ENCODE measurements at places on chromosomes 2 and 18. TPM values are rescaled to one million over a fixed set of nuclear protein-coding genes. Genes with fewer than 3 reads are reported as not detected.

Gene PCARE
- total RNA-seq, result not detected

Gene LRATD1
- 94.8 TPM for total RNA-seq

Gene TDRD15
- total RNA-seq, result not detected

Gene COLEC11
- total RNA-seq, result 5.8 TPM

Gene CDH20
- 0.83 TPM for total RNA-seq

Gene IL1B
- 9.1 TPM for total RNA-seq

Gene CETN1
- not detected for total RNA-seq

Gene SCYGR4
- not detected for total RNA-seq

Gene UGT1A8
- 2.5 TPM for total RNA-seq

Gene POTEF
- total RNA-seq, result not detected

Gene MC4R
- total RNA-seq, result not detected

Gene REG1A
- 609 TPM for total RNA-seq

Gene DUSP19
- total RNA-seq, result 1.9 TPM

Gene INSIG2
- total RNA-seq, result 11.4 TPM

Gene WIPF1
- 14.0 TPM for total RNA-seq

Gene ARL6IP6
- 16.6 TPM for total RNA-seq

Gene BOLL
- total RNA-seq, result not detected

Gene MGAT4A
- total RNA-seq, result 128 TPM

Gene PLEK
- total RNA-seq, result 46.2 TPM

Gene IL1RN
- not detected for total RNA-seq

Gene NBEAL1
- total RNA-seq, result 43.7 TPM

Gene BCL11A
- total RNA-seq, result 79.0 TPM

Gene TRIB2
- 58.6 TPM for total RNA-seq

Gene KCNK3
- 1.1 TPM for total RNA-seq

Gene CREB1
- 97.4 TPM for total RNA-seq

Gene IL1F10
- total RNA-seq, result not detected

Gene FBXO48
- 2.6 TPM for total RNA-seq

Gene CROCC2
- total RNA-seq, result not detected

Gene RAPH1
- 103 TPM for total RNA-seq

Gene ROCK2
- total RNA-seq, result 75.5 TPM

Gene ICOS
- total RNA-seq, result not detected

Gene SH3RF3
- 1.9 TPM for total RNA-seq

Gene IL18R1
- 20.6 TPM for total RNA-seq

Gene ALK
- total RNA-seq, result 1.3 TPM

Gene PAX8
- total RNA-seq, result 10.5 TPM

Gene DNAJC5G
- total RNA-seq, result not detected

Gene MZT2B
- total RNA-seq, result 47.0 TPM

Gene PDE11A
- total RNA-seq, result 1.7 TPM

Gene NOSTRIN
- 96.5 TPM for total RNA-seq

Gene CNGA3
- total RNA-seq, result 2.2 TPM

Gene FOXD4L1
- total RNA-seq, result not detected

Gene RFX8
- total RNA-seq, result not detected

Gene DSG4
- 0.35 TPM for total RNA-seq

Gene LGALSL
- 17.8 TPM for total RNA-seq

Gene REG1B
- total RNA-seq, result 45.4 TPM

Gene SLC39A6
- total RNA-seq, result 8.2 TPM

Gene ITGB6
- 17.3 TPM for total RNA-seq

Gene IRS1
- total RNA-seq, result 17.0 TPM

Gene CCT7
- total RNA-seq, result 86.9 TPM

Gene ESPNL
- 2.5 TPM for total RNA-seq

Gene DNAH7
- 2.5 TPM for total RNA-seq

Gene MSTN
- not detected for total RNA-seq

Gene FAHD2A
- total RNA-seq, result 112 TPM

Gene ARHGEF4
- total RNA-seq, result 1.5 TPM

Gene NEUROD1
- total RNA-seq, result 6.8 TPM

Gene BOK
- 16.5 TPM for total RNA-seq

Gene SERPINB10
- not detected for total RNA-seq

Gene PARD6G
- total RNA-seq, result 3.5 TPM

Measured in Peyer's patch (tissue), 4 donors.